PC-9 (cell line): ENCODE measurements at places on chromosomes 1 and 21. TPM values are rescaled to one million over a fixed set of nuclear protein-coding genes. Genes with fewer than 3 reads are reported as not detected.
A peak's percentile ranks its signal among the peaks of the same experiment; 100 is the strongest.

- no peak for DNase-seq
Observed at GRCh38 chr1:110688514-110688913, 13.8 kb upstream of the KCNA3 start.

GRCh38 chr1:236030534-236030933, 34.4 kb downstream of the NID1 start:
- no peak for DNase-seq

GRCh38 chr1:198929961-198930599, 291.2 kb downstream of the PTPRC start:
- DNase-seq = no peak

DNA sequence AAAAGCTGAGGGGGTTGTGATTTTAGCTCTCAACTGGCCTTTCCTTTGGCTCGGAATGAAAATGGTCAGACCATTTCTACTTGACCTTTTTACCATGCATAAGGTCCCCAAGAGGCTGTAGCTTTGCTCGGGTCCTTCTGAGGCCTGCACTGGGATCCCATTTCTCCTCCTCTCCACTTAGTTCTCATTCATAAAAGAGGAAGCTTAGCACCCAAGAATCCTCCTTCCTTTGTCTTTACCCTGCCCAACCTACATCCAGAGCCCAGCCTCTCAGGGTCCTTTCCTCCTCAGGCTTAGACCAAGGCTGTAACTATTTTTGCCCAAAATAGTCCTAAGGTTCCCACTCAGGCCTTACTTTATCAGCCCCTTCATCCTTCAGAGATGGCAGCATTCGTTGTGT, 6.0 kb upstream of the SLC27A3 start:
- DNase-seq = no peak

- peak; percentile 81 for DNase-seq
Observed at GRCh38 chr1:33149453-33150190, 32.2 kb downstream of the TRIM62 start.

DNA sequence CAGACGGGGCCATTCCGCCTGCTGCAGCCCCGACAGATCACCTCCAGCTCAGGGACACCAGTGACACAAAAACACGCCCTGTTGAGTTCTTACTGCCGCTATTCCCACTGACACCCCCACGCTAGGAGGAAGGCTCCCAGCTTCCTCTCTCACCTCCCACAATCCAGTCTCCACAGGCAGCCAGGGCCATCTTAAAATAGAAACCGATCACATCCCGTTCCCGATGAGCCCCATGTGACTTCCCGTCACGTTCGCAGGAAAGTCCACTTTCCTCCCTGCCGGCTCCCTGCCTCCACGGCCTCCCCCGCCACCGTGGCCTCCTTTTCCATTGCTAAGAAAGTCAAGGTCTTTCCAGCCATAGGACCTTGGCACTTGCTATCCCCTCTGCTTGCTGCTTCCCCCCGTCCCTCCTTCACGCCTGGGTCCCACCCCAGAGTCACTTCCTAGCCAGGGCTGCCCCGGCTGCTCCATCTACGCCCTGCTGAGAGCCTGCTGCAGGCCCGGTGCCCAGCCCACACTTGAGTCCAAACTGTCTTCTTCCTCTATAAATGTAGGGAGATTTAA, 24.0 kb upstream of the DDOST start:
- DNase-seq = no peak

- DNase-seq = no peak
Observed at GRCh38 chr1:206729507-206729906, 41.1 kb upstream of the IL19 start.

DNA sequence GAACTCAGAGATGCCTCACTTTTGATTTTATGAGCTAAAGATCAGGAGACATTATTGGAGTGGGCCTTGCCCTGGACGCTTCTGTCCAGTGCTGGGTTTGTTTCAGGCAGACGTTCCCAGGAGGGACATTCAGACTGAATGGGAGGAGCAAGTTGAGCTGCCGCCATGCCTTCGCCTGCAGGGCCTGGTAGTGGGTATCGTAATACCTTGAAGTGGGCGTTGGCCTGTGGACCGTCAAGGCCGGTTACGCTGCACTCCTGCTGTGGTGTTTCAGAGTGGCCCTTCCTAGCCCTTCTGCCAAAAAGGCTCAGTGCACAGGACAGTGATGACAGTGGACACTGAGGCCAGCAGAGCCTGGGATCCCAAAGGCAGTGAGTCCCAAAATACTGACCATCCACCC, 1.6 kb downstream of the FAM3B start:
- DNase-seq = no peak

DNA sequence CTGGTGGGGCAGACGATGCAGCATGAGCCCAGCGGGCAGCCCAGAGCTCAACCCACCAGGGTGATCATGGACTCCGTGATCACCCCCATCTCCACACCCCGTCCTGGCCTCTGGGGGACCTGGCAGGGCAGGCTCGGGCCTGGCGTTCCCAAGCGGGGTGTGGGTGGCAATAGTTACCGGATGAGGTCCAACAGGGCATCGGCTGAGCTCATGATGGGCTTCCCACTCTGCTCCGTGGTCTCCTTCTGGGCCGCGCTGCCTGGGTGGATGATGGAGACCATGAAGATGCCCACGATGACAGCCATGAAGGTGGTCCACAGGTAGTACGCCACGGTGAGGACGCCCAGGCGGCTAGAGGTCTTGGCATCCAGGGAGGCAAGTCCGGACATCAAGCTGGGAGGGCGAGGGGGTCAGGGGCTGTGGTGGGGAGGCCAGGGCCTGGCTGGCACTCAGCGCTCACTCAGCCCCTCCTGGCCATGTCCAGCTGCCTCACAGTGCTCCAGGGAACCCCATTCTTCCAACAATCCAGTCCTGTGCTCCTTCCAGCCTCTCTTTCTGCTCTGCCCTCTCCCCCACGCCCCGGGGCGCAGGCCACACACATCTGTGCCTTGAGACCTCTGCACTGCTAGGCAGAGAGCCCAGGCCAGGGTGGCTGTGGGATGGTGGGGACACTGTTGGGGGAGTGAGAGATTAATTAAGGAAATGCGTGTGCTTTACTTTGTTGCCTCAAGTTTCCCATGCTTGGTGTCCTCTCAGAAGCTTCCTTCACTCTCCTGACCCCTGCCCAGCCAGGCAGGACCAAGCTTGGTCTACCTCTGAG, 27.6 kb downstream of the SLC1A7 start:
- no peak for DNase-seq

DNA sequence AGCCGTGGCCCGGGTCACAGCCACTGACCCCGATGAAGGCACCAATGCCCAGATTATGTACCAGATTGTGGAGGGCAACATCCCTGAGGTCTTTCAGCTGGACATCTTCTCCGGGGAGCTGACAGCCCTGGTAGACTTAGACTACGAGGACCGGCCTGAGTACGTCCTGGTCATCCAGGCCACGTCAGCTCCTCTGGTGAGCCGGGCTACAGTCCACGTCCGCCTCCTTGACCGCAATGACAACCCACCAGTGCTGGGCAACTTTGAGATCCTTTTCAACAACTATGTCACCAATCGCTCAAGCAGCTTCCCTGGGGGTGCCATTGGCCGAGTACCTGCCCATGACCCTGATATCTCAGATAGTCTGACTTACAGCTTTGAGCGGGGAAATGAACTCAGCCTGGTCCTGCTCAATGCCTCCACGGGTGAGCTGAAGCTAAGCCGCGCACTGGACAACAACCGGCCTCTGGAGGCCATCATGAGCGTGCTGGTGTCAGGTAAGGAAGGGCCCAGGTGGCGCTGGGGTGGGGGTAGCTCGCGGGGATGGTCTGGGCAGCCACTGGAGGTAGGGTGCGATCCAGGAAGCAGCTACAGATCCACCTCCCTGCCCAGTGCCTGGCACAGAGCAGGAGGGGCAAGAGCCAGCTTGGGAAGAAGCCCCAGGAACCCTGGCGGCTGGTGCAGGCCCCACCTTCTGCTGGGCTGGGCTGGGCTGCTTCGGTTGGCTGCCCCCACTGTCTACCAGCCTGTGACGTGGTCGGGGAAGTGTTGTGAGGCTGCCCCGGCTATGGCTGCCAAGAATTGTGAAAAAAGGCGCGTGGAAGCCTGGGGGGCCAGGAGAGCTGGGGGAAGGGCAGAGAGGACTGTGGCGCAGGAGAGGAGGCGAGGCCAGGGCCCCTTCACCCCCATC, 3.8 kb downstream of the CELSR2 start:
- no peak for DNase-seq

- DNase-seq = no peak
Observed at GRCh38 chr1:28494737-28495136, 11.1 kb upstream of the RCC1 start.

- no peak for DNase-seq
Observed at GRCh38 chr1:48906164-48906563, 129.5 kb upstream of the BEND5 start.

DNA sequence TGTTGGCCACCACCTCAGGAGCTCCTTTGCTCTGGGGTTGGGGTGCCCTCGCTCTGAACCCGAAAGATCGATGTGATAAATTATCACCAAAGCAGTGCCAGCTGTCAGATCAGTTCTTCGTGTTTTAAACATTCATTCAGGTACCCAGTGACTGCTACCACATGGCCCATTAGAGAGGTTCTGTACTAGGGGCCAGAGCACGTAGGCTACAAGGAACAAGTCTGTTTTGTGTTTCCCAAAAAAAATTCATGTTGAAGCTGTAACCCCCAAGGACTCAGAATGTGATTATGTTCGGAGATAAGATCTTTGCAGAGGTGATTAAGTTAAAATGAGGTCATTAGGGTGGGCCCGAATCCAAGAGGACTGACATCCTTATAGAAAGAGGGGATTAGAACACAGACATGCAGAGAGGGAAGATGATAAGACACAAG, 526.9 kb downstream of the NPHP4 start:
- DNase-seq = no peak

Gene CDC7
- total RNA-seq = 11.5 and 13.1 TPM in 2 replicates

Gene HSD3B1
- total RNA-seq = 0.39 TPM in 1 of 2 replicates, not detected in the other

Gene CLCA4
- not detected in 2 replicates for total RNA-seq

Gene ZSCAN20
- total RNA-seq = 6.0 and 6.4 TPM in 2 replicates

Gene SLC37A1
- 23.5 and 26.7 TPM in 2 replicates for total RNA-seq

Gene KCNK2
- 0.48 and 0.90 TPM in 2 replicates for total RNA-seq
